ENCODE measurements at places on chromosomes 2 and 18.

DNA sequence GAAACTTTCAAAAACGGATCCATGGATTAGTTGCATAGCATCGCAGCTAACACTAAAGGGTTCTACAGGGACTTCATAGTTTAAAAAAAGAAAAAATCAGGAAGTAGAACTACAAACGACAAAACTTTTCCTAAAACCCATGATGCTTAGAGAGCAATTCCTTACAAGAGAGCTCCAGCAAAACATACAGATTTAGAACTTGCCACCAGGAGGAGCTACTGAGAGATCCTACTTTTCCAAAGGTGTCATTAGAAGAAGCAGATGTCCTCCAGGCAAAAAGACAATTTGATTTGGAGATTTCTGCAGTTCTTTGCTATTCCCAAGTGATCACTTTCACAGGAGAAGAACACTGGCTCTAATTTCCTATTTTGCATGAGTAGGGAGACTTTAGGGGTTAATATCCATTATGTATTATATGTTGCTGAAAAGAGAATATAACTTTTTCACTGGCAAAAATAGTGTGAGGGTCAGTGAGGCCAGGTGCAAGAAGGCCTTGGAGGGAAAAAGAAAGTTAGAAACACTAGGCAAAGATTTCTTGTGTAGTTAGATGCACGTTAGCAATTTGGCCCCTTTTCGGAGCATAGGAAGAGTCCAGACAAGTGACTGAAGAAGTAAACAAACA, 436.2 kb downstream of the SUCLG1 start:
- DNase-seq: no peak

- DNase-seq: no peak
Observed at GRCh38 chr2:174436351-174436750, 40.8 kb downstream of the SCRN3 start.

DNA sequence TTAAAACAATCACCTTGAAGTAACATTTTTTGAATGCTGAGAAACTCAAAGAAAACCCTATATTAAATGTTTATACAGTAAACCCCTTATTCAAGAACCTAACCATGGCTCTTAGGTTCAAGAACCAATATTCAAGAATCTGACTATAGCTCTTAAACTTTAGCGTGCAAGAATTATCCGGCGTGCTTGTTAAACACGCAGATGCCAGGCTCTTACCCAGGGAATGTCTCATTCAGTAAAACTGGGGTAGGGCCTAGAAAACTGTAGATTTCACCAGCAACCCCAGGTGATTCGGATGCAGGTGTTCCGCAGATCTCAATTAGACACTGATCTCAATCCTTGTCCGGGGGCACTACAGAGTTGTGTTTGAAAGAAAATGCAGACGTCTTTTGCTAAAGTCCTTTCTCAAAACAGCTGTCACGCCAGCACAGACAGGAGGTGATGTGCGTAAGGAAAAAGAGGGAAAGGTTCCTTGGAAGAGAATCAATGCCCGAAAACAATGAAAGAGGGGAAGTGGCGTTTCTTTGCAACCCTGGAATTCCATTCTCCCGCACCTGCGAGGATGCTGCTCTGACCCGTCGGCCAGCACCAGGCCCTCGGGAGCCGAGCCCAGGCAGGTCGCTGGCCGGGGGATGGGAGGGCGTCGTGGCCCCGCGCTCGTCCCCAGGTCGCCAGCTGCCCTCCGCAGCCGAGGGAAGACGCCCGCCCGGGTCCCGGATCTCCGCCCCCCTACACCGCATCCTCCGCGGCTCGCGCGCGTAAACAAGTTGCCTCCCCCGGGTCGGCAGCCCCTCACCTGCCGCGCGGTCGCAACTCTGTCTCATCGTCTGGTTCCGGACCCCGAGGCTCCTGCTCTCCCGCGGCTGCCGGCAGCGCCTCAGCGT, 851 bp downstream of the EIF2AK3 start:
- DNase-seq: peak; percentile 15

GRCh38 chr18:79672490-79673276, 6.9 kb upstream of the CTDP1 start:
- DNase-seq: no peak

- DNase-seq: no peak
Observed at GRCh38 chr2:67581751-67582150, 184.6 kb downstream of the ETAA1 start.

DNA sequence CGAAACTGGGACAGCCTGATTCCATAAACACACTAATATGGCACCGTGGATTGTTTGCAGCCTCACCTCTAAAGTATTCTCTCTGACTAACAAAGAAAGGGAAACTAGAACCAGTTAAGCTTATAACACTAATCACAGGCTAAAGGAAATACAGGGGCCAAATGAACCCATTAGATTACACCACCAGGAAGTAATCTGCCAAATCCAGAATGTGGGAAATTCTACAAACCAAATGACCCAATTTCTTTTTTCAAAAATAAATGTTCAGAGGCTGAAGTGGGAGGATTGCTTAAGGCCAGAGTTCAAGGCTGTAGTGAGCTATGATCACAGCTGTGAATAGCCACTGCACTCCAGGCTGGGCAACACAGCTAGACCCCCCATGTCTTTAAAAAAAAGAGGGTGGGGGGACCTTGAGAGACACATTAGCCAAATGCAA, 1.5 kb upstream of the MPPE1 start:
- no peak for DNase-seq

- no peak for DNase-seq
Observed at GRCh38 chr2:206515580-206515979, 72.2 kb downstream of the ADAM23 start.
